ENCODE measurements at places on chromosomes 2 and 18.
A peak's percentile ranks its signal among the peaks of the same experiment; 100 is the strongest.

DNA sequence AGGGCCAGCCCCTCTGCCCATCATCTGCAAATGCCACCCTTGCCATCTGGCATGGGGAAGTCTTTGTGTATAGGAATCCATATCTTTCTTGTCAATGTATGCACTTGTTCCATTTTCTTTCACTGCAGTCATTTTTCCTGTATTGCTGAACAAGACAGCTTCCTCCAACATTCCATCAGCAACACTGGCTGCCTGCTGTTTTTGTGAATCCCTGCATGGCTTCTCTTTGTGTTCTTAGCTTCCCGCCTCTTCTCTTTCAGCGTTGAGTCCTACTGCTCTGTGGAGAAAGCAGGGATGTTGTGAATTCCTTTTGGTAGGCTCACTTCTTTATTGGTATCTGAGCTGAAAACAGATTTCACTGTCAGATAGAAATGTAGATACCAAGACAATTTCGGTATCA is 150.0 kb downstream of the LPIN1 start:
- no peak for DNase-seq

GRCh38 chr2:74857215-74857614 is 23.3 kb downstream of the HK2 start:
- DNase-seq, result no peak

- no peak for DNase-seq
These were observed 24.2 kb downstream of the SNORC start for GRCh38 chr2:232894251-232894650.

DNA sequence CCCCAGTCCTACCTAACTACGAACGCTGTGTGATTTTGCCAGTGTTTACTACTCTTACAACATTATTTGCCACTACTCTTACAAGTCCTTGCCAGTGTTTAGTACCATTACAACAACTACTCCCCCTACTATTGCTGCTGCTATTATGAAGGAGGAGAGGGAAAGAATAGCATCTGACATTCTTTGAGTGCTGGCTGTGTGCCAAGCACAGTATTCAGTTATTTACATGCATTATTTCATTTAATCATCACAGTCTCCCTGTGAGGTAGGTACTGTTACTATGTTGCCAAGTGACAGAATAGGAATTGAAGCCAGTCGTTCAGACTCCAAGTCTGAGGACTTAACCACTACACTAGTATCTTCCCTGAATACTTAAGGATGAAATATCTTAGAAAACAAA is 185.9 kb upstream of the FOSL2 start:
- DNase-seq, result no peak

DNA sequence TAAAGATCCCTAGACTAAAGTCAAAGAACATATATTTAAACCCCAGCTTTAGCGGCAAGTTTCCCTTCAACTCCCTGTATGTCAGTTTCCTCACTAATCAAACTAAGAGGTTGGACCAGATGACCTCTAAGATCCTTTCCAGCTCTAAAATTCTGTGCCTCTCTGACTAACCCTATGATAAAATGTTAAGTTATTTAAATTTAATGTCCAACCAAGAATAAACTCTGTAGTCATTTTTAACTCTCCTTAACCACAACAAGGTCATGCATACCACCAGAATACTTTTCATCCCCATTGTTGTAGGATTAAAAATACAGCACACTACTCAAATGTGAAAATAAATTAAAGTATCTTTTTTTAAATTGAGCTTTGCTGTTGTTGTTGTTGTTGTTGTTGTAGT is 5.2 kb upstream of the PDE1A start:
- DNase-seq, result no peak

GRCh38 chr18:78041218-78041617 is 791.6 kb downstream of the GALR1 start:
- DNase-seq, result no peak

- DNase-seq, result no peak
These were observed 117.0 kb downstream of the NFATC1 start for GRCh38 chr18:79512461-79513380.

- no peak for DNase-seq
These were observed 120.9 kb upstream of the DCC start for GRCh38 chr18:52219102-52219501.

GRCh38 chr2:11071939-11072338 is 83.3 kb upstream of the SLC66A3 start:
- no peak for DNase-seq

- no peak for DNase-seq
These were observed 59.2 kb downstream of the CSRNP3 start for GRCh38 chr2:165528691-165529090.

GRCh38 chr18:29104227-29104626 is 927.3 kb upstream of the CDH2 start:
- no peak for DNase-seq

GRCh38 chr2:241859017-241859435 is 332 bp upstream of the PDCD1 start:
- no peak for DNase-seq

DNA sequence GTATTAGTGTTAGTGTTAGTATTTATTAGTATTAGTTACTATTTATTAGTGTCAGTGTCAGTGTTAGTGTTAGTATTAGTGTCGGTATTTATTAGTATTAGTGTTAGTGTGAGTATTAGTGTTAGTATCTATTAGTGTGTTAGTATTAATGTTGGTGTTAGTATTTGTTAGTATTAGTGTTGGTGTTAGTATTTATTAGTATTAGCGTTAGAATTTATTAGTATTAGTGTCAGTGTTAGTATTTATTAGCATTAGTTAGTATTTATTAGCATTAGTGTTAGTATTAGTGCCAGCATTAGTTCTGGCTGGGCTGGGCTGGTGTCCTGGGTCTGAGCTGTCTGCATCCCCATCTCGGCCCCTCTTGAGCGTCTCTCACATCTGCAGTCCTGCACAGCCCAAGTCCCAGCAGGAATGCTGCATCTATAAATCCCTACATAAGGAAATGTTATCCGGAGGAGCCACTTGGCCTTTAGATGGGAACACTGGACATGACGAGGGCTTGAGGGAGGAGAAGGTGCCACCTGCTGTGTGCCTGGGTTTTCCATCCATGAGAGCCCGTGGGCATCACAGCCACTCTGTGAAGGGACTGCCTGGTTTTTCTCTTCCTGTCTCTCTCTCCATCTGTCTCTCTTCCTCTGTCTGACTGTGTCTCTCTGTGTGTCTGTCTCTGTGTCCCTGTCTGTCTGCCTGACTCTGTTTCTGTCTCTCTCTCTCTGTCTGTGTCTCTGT is 33.6 kb downstream of the TWIST2 start:
- DNase-seq, result no peak

- no peak for DNase-seq
These were observed 12.3 kb upstream of the POLI start for GRCh38 chr18:54257015-54257414.

GRCh38 chr18:78407466-78407844 is 572.2 kb upstream of the SALL3 start:
- DNase-seq, result no peak

- DNase-seq, result no peak
These were observed 254.1 kb downstream of the PRKCE start for GRCh38 chr2:45905632-45905958.

DNA sequence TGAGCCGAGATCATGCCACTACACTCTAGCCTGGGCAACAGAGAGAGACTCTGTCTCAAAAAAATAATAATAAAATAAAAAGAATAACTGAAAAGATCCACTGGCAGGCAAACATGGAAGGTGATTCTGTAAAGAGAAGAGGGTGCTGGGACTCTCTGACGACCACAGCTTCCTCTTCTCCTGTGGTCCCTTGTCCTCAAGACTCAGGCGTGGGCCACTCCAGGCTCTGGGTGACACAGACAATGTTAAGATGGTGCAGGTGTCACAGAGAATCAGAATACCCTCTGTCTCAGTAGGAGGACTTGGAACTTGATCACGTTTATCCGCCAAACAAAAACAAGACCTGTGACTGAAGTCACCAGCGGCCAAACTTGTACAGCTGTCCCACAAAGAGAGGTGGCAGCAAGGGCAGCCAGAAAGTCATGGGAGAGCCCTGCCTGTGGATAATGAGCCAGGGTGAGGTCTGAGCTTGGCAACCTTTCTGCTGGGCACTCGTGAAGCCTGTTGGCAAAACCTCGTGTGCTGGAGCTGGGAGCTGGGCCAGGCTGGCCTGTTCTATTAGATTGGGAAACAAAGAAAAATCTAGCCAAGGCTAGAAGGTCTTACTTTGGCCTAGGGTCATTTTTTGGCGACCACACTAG is 76.4 kb upstream of the ITGA6 start:
- DNase-seq, result peak; percentile 4

GRCh38 chr2:205836477-205837221 is 154.3 kb downstream of the NRP2 start:
- DNase-seq, result no peak

- no peak for DNase-seq
These were observed 72.6 kb downstream of the ZNF532 start for GRCh38 chr18:58937071-58937886.

- DNase-seq, result no peak
These were observed 224.5 kb downstream of the IKZF2 start for GRCh38 chr2:212926940-212927339.

DNA sequence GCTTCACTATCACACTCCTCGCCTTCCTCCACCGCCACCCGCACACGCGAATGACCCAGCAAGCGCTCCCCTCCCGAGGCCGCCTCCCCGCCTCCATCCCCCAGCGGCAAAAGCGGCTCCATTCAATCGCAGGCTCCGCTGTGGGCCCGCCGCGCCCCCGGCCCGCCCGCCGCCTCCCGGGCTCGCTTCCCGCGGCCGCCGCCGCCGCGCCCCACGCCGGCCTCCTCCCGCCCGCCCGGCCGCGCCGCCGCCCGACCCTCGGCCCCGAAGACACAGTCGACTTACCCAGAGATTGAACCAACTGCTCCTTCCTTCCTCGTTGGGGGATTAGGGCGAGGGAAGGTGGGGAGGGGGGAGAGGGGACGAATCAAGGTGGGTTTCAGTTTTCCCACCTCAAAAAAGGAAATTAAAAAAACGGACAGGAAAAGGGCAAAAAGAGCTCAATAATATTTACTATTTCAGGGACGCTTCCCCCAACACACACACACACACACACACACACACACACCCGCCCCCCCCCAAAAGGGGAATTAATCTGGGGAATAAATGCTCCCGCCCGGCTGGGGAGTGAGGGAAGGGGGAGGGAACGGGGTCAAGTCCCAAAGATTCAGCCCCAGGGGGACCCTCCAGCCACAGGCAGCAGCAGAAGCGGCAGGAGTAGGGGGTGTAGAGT is 743 bp downstream of the XPO1 start:
- peak; percentile 51 for DNase-seq

DNA sequence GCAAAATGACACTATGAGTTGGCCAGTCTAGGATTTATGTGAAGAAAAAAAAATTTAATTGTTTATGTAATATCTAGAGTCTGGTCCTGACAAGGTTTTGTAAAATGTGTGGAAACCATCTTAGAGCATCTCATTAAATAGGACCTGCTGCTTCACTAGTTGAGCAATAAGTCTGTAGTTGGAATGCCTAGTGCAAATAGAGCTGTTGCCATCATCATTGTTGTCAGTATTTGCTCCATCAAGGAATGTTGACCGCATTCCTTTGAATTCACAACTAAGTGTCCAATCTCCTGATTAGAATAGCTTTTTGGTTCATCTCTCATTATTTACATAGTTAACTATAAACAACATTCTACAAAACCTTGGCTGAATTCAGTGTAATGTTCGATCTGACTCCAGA is 32.2 kb upstream of the RPE start:
- no peak for DNase-seq

GRCh38 chr2:112026509-112026908 is 28.6 kb upstream of the TMEM87B start:
- DNase-seq, result no peak

- DNase-seq, result no peak
These were observed 5.0 kb downstream of the RNF152 start for GRCh38 chr18:61887838-61888237.

- DNase-seq, result no peak
These were observed 3.6 kb downstream of the SCLY start for GRCh38 chr2:238064376-238064775.

GRCh38 chr2:226423498-226423960 is 376.1 kb downstream of the IRS1 start:
- DNase-seq, result no peak

DNA sequence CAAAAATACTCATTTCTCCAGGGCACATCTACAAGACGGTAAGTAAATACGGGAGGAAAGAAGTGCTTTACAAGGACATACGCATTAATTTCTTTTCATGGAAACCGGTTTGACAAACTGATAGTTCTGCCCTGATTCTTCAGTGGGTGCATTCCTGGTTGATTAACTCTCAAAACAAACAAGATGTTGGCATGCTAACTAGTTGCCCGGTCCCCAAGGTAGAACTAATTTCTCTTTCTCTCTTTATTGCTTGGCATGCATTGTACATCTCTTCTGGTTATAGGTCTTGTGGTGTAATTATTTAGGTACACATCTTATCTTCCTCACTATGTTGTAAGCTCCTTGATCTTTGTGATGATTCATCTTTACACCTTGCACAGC is 46.9 kb upstream of the SPATS2L start:
- no peak for DNase-seq

- DNase-seq, result no peak
These were observed 22.0 kb downstream of the MXD1 start for GRCh38 chr2:69936906-69937305.

DNA sequence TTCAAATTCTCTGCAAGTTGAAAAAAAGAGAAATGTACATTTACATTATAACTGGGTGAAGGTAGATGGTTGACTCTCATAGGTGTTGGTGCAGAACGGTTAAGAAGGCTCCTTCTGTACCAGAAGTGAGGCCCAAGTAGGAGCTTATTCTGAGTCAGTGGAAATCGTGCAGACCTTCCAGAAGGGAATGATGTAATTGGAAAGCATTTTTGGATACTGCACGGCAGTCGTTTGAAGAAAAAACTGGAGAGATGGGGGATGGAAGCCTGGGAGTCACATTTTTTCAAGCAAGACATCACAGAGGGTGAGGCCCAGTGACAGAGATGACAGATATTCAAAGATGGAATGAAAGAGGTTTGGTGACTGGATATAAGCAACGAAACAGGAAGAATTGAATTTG is 39.4 kb downstream of the HRH4 start:
- DNase-seq, result peak; percentile 45

GRCh38 chr2:10225291-10226037 is 77.2 kb upstream of the HPCAL1 start:
- no peak for DNase-seq

GRCh38 chr2:166468124-166469024 is 25.7 kb downstream of the SCN7A start:
- DNase-seq, result no peak

DNA sequence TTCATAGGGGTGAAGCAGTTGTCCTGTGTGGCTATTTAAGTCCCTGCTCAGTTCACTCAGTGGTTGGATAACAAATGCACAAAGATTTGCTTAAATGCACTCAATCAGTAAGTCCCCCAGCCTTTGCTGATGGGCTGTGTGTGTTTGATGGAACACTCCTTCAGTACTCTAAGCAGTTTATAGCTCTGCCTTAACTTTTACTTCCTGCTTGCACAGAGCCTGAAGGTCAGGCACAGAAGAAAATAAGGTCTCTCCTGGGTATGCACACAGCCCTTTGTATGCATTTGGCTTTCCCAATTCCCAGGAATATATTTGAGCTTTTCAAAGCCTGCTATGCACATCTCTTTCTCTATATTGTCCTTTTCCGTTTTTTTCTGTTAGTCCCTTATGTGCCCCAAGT is 208.7 kb upstream of the STK17B start:
- DNase-seq, result no peak

- no peak for DNase-seq
These were observed 50.4 kb upstream of the KCNG2 start for GRCh38 chr18:79747156-79747845.

GRCh38 chr2:130831356-130831755 is 5.4 kb upstream of the ARHGEF4 start:
- DNase-seq, result no peak

- no peak for DNase-seq
These were observed 145.2 kb downstream of the ZFP36L2 start for GRCh38 chr2:43081131-43081765.

Measured in NCI-H446 (cell line).